ENCODE measurements at places on chromosomes 12 and 14.

- no peak for DNase-seq
Observed at GRCh38 chr14:83300476-83301064, 1766.9 kb upstream of the SEL1L start.

GRCh38 chr12:15602051-15602672 is 187.0 kb downstream of the EPS8 start:
- DNase-seq, result no peak

DNA sequence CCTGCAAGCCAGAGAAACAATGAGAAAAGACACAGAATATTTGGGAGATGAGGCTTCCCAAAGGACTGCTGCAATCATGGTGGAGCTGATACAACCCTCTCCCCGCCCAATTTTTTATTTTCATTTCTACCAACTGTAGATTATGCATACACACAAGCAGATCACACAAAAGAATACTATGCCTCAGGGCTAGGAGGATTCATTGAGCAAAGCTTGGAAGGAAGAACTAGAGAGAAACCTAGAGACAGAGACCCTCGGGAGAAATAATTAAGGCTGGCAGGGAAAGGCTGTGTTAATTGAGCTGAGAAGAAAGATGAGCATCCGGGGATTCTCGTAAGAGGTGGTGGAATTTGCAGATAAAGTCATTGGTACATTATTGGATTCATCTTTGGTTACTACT is 9.9 kb upstream of the WNT5B start:
- DNase-seq, result no peak

GRCh38 chr14:101491841-101492240 is 69.5 kb upstream of the DIO3 start:
- no peak for DNase-seq

- no peak for DNase-seq
Observed at GRCh38 chr14:59454139-59454538, 11.0 kb downstream of the GPR135 start.

- no peak for DNase-seq
Observed at GRCh38 chr12:19189522-19189921, 60.0 kb downstream of the PLEKHA5 start.

DNA sequence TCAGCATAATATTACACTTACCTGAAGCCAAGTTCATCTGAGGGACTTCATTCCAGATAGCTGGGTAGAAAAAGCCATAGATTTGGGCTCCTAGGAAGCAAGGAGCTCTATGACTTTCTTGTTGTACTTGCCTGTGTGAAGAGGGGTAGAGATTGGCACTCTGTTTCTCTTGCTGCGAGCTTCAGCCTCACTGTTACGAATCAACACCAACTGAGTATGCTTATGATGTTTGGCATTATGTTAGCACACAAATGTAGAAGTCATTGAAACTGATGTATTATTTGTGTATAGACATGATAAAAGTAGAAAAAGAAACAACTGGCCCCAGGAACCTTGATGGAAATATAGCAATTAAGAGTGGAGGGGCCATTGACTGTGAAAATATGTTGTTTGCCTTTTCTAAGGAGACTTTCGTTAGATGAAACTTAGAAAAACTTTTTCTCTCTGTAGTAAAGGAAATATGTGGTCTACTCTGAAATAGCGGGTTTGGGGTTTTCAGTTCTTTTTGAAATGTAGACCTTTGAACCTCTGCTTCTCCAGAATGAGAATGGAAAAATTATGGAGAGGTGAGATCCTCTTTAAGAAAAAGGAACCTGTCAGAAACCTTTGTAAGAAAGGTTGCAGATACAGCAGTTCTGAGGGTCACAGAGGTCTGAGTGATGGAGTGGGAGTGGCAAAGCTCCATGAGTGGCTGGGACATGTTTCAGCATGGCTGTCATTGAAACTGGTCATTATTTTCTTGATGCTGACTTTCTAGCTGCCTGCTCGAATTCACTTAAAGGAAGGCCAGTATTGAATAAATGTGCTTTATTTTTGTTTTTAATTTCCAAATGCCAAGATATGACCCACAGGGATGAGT is 159.9 kb downstream of the GCH1 start:
- no peak for DNase-seq

- DNase-seq, result no peak
Observed at GRCh38 chr14:58275527-58276190, 22.7 kb upstream of the ARID4A start.

GRCh38 chr12:117900561-117900960 is 68.2 kb downstream of the KSR2 start:
- DNase-seq, result no peak

GRCh38 chr14:33357225-33358010 is 418.7 kb downstream of the NPAS3 start:
- no peak for DNase-seq

DNA sequence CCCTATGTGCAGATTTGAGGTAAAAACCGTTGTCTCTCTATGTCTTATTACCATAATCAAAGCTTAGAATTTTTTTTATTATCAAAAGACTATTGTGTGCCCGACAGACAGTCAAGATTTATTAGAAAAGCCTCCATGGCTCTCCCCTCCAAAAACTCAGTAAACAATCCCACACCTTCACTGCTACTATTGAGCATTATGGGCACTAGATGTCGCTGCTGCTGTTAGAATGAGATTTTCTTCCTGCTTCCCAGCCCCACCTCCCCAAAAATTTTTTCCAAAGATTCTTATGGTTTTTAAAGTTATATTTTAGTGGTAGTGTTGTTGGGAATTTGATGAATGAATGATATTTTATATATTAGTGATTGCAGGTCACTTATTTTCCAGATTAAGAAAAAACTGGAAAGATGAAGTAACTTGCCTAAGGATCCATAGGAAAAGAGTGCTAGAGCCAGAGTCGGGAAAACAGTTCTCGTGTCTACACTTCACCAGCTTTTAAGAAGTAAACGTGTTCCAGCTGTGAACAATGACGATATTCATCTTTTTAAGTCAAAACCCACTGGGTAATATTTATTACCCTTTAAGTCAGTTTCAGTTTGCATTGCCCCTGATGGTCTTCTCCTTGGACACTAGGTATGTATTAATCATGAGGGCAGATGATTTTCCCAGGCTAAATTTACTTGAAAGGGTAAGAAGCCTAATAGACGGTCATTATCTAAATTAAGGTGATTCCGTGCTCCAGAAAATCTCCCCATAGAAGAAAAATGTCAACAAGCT is 12.2 kb upstream of the FOXG1 start:
- DNase-seq, result no peak

GRCh38 chr12:79546466-79547043 is 144.2 kb downstream of the PAWR start:
- no peak for DNase-seq

DNA sequence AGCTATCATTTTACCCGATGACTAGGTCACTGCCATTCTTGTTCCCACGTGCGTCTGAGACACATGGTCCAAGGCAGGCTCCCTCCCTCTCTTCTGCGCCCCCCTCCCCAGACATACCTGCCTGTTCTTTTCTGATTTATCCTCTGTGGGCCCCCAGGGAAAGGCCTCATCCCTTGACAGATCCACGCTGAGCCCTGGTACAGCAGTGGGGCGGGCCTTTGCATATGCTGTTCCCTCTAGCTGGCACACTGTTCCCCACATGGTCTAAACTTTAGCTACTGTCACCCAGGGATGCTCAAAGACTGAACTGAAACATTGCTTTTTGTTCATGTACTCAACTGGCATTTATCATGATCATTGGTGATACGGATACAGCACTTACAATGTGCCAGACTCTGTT is 122.5 kb downstream of the SCARB1 start:
- no peak for DNase-seq
